ENCODE measurements at places on chromosomes 7 and 10.

DNA sequence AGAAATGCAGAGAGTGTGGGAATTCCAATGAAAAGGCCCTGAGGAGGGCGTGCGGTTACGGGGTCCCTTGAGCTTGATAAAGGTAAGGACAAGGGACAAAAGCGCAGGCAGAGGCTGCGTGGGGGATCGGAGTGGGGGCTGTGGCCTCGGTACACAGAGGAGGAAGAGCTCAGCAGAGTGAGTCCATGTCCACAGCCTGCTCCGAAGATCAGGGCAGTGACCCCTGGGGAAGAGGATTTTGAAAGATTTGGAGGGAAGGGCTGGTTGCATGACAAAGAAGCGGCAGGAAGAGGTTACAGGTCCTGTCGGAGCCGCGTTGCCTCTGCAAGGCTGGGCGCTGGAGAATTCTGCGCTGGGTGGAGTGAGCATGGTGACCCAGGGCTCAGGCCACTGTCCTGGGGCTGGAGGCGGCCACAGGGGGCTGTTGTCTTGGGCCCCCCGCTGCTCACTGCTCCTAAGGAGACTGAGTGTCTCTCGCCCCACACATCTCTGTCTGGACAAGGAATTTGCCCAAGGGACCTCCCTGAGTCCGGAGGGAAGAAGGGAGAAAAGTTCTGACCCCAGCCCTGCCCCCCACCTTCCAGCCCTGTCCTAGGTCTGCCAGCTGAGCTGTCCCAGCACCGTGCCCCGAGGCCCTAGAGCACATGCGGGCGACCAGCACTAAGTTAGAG, 69.8 kb upstream of the INSIG1 start:
- DNase-seq: no peak

- peak; percentile 85 for DNase-seq
Observed at GRCh38 chr7:6160191-6160623, 112.2 kb downstream of the CYTH3 start.

DNA sequence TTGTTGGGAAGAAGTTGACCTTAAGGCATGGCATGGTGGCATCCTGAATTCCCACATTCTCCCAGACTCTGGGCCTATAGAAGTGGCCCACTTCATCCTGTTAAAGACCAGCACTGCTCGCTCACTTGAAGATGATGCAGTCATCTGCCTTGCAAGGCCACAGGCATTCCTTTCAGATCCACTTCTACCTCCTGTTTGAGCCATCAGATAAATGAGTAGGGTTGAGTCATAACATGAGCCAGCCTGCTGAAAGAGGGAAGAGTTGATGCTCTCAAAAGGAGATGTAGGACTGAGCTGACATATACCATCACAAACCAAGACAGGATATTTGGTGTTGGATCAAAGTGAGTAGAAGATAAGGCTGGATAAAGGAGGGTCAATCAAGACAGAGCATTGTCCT, 1.5 kb upstream of the EBLN1 start:
- no peak for DNase-seq

DNA sequence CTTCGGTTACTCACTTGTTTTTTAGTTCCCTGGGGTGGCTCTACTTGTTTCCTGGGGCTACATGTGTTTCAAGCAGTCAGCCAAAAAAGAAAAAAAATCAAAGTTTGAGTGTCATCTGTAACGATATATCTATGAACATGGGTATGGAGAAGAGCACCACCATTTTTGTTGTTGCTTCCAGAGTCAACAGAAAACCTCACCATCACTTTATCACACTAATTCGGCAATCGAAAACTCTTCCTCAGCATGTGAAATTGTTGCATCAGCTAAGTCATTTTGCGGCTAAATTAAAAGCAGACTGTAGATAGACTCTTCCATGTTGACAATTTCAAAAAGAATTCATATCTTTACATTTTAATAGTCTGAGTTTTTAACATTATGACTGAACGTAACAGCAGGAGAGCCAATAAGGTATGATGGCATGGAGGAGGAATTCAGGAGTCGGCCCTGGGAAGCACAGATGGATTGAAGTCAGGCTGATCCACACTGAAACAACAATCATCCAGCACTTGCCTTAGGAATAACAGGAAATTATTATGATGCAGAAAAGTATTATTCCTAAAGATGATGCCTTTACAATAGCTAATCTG, 455.7 kb upstream of the KLF6 start:
- no peak for DNase-seq

DNA sequence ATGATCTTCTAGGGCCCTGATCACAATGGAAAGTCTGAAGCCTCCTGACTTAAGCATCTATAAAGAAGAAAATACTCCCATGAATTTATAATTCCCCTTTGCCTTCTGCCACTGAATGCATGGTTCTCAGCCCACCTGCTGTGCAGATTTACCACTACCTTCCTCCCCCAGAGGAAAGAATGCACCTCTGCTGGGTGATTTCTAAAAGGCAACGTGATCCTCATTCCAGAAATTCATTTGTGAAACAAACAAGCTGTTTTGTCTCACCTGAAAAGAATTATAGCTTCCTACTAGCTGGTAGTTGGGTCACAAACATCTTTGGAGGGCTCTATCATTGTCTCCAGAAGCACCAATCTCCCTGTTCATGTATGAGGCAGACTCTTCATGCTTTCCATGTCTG, 320.2 kb downstream of the CDC14C start:
- no peak for DNase-seq

DNA sequence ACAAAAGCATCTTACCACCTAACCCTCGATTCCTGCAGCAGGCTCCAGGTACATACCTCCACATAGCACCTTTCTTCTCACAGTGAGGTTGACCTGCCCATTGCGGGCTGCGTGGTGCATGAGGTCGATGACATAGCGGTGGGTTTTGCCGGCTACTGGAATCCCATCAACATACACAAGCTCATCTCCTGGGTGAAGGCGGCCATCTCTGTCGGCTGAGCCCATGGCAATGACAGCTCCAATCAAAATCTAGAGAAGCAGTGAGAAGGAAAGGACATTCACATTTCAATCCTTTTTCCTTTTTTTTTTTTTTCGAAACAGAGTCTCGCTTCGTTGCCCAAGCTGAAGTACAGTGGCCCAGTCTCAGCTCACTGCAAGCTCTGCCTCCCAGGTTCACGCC, 369.3 kb downstream of the PHTF2 start:
- no peak for DNase-seq

- peak; percentile 67 for DNase-seq
Observed at GRCh38 chr7:23471106-23471859, 992 bp upstream of the IGF2BP3 start.

DNA sequence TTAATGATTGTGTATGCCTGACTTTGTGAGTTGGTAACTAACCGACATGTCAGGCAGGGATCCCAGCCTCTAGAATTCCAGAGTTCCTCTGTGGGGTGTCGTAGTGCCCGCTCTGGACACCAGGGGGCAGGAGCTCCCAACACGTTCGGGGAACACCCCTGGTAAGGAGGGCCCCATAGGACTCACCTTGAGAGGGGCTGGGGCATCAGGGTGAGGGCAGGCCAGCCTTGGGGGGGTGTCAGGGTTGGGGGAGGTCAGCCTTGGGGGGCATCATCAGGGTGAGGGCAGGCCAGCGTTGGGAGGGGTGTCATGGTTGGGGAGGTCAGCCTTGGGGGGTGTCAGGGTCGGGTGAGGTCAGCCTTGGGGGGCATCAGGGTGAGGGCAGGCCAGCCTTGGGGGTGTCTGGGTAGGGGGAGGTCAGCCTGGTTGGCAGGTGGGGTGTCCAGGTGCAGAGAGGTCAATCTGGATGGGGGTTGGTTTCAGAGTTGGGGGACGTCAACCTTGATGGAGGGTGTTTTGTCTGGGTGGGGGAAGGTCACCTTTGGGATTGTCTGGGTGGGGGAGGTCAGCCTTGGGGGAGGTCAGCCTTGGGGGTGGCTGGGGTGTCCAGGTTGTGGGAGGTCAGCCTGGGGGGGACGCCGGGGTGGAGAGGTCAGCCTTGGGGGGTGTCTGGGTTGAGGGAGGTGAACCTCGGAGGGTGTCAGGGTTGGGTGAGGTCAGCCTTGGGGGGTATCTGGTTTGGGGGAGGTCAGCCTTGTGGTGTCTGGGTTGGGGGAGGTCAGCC, 45.6 kb upstream of the SUN1 start:
- peak; percentile 90 for DNase-seq

DNA sequence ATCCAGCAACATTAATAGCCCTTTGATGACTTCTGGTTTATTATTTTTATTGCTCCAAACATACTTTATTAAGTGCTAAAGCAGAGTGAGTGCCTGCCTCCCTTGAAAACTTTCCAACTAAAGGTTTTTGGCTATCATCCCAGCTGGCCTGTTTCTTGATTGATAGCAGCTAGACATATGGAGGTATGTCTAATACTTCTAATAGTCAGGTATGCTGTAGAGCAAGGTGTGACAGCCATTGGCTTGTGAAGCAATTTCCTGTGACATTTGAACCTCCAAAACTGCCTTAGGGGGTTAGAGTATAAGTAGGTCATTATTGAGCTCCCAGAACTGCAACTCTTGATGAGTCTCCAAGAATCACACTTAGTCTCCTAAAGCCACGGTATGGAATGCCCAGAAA, 55.8 kb downstream of the LOXL4 start:
- DNase-seq: no peak

DNA sequence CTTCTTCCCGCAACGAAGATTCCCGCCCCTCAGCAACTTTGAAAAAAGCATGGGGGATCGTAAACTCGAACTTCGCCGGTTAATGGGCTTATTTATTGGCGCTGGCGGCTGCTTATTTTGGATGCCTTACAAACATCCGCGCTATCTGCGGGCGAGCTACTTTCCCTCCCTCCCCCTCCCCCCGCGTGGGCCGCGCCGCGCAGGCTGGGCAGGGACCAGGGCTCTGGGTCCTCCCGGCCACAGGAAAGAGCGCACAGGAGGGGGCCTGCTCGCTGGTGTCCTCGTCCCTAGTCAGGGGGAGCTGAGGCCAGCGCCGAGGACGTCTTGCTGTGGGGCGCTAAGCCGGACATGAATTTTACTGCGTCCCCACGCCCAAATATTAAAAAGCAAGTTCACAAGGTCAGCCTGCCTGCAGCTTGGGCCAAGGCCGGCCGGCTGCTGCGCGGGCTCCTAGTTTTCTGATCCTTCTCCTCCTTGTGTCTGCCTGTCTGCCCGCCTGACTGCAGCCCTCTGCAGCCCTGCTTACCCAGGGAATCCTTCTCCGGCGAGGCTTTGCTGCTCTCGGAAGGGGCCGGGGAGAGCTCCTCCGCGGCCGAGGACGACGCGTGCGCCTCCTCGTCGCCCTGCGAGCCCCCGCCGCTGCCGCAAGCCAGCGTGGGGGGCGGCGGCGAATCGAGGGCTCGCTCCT, 1.2 kb downstream of the HOXA10 start:
- no peak for DNase-seq

DNA sequence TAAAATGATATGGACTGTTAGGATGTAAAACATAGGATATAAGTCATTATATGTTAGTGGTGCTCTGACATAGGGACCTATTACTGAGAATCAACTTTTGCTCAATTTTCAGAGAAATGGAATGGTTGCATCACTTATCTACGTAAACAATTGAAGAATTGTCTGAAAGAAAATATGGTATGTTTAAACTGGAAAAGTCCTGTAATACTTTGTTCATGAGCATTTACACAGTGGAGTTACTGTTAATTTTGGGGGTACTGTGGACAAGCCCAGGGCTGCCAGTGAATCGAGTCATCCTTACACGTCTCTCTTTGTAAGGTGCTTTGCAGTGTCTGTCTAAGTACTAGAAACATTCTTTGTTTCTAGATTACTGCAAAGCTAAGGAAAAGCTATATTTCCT, 152.0 kb downstream of the ZNF22 start:
- DNase-seq: no peak

Measured in D721Med (cell line).